Stimulated activated CD4-positive, alpha-beta T cell treated with anti-CD3 and anti-CD28 coated beads, Interleukin-1b, Interleukin-23, amount 100 ng/mL, for 4 hours (primary cell): ENCODE measurements at places on chromosomes 5 and 9.

DNA sequence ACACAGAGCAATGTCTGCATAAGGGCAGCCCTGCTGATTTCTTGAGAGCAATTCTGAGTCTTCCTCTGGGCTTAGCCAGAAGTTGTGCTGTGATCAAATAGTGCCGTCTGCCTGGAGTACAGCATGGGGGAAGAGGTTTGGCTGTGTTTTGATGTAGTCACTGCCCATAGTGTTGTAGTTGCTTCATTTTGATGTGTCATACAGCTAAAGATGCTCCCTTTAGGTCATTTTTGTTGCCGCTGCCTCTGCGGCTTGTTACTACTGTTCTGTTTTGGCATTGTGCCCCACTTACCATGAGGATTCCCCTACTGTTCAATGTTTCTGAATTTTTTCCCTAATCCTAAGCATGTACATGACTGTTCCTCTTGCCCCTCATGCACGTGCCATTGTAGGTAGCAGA is 23.0 kb downstream of the SLC36A1 start:
- DNase-seq = no peak

GRCh38 chr9:134325813-134326723 is at the start of gene RXRA:
Gene RXRA, plus strand, starts transcription at chr9:134326455. Its CDS starts 177 bp downstream, at chr9:134326632.
- DNase-seq = peak; percentile 58

- DNase-seq = no peak
These were observed 83.1 kb downstream of the OLFM1 start for GRCh38 chr9:135170535-135170934.

- DNase-seq = no peak
These were observed 62.0 kb downstream of the SLC27A6 start for GRCh38 chr5:129027260-129027659.

DNA sequence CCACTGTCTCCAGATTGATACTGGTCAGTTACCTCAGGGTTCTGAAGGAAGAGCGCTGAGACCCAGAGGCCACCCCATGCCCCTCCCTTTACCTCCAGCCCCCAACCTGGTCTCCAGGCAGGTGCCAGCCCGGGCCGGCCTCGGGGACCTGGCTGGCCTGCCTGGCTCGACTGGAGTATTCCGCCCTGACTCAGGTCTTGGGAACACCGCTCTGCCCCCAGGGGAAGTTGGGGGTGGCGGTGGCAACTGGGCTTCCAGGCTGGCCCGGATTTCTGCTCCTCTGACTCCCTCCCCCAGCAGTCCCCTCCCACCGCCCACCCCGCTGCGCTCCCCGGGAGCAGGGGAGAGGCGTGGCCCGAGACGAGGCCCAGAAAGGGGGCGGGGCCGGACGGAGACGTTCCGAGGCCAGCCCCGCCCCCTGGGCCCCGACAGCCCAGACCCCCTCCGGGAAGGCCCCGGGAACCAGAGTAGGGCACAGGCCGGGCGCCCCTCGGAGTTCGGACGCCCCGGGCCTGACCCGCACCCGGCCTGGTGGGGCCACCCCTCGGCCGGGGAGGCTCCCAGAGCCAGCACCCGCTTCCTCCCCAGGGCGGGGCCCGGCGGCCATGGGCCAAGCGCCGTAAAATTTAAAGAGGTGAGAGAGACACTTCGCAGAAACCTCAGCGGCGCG is 82.5 kb upstream of the ZBTB43 start:
- peak; percentile 92 for DNase-seq

GRCh38 chr9:87711857-87712800 is 13.8 kb upstream of the CTSL start:
- no peak for DNase-seq

DNA sequence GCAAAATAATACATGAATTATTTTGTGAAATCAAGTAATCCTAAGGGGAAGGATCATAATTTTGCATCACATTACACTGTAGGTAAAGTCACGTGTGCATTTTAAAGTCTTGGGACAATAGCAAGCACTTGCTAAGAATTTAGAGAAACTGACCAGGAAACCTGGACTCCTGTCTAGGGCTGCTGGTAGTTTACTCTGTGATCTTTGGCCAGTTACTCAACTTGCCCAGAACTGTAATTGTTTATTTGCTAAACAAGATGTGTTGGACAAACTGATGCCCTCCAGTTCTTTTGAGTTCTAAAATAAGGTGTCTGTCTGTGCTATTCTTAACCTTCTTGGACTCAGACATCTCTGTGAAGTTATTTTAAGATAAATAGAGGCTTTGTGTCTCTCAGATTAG is 594.8 kb upstream of the DMAC1 start:
- DNase-seq = no peak

GRCh38 chr9:13281356-13282016 is 2.0 kb upstream of the MPDZ start:
- no peak for DNase-seq

DNA sequence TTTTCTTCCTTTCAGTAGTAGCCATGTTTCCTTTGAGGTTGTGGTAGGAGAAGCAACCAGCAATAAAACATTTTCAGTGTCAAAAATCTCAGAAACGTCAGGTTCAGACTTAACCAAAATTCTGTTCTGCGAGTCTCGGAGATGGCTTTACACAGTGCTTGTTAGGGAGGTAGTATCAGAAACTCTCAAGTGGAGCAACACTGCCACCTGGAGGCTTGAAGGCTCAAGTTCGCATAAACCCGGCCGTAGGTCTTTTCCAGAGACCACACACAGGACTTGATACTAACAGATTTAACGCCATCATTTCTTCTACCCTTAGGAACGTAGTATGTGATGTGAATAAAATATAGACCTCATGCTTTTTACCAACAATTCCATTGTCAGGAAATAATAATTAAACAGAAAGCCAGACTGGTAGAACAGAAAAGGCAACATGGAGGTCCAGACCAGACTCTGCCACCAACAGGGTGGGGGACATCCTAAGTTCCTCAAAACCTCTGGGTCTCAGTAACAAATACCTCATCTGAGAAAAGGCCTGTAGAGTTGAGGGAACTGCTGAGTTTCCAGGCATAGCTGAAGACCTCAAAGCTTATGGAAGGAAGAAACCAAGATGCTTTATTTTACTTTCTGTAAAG is 8.5 kb downstream of the PTGER4 start:
- DNase-seq = peak; percentile 86

DNA sequence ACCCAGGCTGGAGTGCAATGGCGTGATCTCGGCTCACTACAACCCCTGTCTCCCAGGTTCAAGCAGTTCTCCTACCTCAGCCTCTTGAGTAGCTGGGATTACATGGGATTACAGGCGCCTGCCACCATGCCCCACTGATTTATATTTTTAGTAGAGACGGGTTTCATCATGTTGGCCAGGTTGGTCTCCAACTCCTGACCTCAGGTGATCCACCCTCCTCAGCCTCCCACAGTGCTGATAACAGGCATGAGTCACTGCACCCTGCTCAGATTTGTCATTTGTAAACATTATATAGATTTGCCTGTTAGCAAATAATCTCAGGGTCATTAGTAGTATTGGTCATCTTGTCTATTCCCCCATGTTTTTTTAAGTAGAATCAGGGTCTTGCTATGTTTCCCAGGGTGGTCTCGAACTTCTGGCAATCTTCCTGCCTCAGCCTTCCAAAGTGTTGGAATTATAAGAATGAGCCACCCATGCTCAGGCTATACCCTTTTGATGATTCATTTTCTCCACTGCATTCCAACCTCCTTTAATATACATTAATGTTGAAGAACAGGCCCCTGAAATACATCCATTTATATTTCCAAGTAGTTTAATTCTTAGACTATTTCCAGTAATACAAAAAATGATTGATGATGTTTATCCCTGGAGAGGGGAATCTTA is 17.3 kb downstream of the CENPH start:
- no peak for DNase-seq

DNA sequence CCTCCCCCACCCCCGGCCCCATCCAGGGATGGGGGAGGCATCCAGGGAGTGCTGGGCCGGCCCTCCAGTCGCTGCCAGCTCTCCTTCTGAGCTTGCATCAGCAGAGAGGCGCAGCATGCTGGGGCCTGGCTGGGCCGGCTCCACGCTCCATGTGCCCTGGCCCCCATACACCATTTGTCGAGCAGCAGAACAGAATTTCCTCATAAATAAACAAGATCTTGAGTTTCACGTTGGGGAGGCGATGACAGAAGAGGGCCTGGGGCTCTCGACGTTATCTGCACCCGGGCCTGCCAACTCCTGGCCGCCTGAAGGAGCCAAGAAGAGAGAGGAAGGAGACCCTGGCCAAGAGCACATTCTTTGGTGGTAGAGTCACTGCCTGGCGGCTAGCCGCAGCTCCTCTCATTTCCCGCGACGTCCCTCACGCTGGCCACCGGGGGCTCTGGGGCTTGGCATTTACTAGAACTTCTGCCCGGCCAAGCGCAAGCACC is 177.0 kb downstream of the FGF18 start:
- no peak for DNase-seq

- DNase-seq = no peak
These were observed 48.0 kb downstream of the UBE2QL1 start for GRCh38 chr5:6496636-6497035.

- DNase-seq = no peak
These were observed 342.2 kb downstream of the LRRC70 start for GRCh38 chr5:62920856-62921255.

GRCh38 chr5:18314192-18314778 is 680.0 kb downstream of the TAF11L14 start:
- no peak for DNase-seq
